ENCODE measurements at places on chromosomes 5 and 9. TPM values are rescaled to one million over a fixed set of nuclear protein-coding genes. Genes with fewer than 3 reads are reported as not detected.

The PCDHGA7 gene
- not detected for total RNA-seq

The FYB1 gene
- 171 TPM for total RNA-seq

The SLC2A6 gene
- 1.6 TPM for total RNA-seq

DNA sequence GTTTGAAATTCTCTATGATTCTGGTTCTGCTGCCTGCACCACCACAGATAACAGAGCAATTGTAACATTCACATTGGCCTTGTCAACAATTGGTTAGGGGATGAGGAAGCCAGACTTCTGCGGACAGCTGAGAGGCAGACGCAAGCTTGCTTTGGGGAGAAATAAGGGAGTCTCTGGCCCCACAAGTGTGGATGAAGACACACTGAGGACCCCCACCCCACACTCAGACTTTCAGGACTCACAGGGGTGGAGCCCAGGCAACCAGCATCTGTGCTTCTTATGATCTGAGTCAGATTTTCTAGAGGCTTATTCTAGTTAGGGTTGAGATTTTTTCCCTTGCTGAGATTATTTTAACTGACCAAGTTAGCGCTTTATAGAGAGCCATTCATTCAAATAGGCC, 140.3 kb upstream of the IRX2 start:
- no peaks in the 10 kb centered on the region for H3K27me3 ChIP-seq
- DNase-seq = no peak
- no peak overlapping the region for H3K4me3 ChIP-seq
- no peaks in the 10 kb centered on the region for H3K4me1 ChIP-seq

- no peak overlapping the region for H3K4me3 ChIP-seq
- no peak for DNase-seq
- no peaks in the 10 kb centered on the region for H3K36me3 ChIP-seq
- peaks cover 15% of the 10 kb centered on the region for H3K27me3 ChIP-seq
- no peak overlapping the region for H3K27ac ChIP-seq
Observed at GRCh38 chr5:38634568-38635369, 78.3 kb upstream of the LIFR start.

DNA sequence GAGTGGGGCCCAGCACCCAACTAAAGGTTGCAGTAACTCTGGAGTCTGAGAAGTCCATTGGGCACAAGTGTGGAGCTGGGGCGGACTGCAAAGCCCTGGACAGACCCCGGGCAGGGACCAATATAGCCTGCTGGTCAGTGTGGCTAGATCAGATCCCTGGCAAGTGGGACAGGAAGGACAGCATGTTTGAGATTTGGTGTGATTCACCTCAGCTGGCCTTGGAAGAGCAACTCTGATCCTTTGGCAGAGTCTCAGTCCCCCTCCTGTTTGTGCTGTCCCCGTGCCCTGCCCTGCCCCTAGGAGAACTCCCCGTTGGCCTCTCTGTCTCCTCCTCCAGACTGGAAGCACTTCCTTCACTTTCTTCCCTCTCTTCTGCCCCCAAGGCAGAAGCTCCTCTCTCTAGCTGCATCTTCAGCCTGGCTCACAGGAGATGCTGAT, 255.3 kb downstream of the FSTL4 start:
- no peak overlapping the region for H3K4me3 ChIP-seq
- no peak overlapping the region for H3K27ac ChIP-seq
- no peaks in the 10 kb centered on the region for H3K36me3 ChIP-seq
- no peaks in the 10 kb centered on the region for H3K4me1 ChIP-seq

GRCh38 chr5:163649514-163649913, 144.1 kb downstream of the MAT2B start:
- no peak overlapping the region for H3K27ac ChIP-seq
- H3K27me3 ChIP-seq = peaks cover 2% of the 10 kb centered on the region
- no peaks in the 10 kb centered on the region for H3K36me3 ChIP-seq
- no peak for DNase-seq
- H3K4me1 ChIP-seq = no peaks in the 10 kb centered on the region

GRCh38 chr5:81010336-81011169, 50.4 kb downstream of the RASGRF2 start:
- no peak overlapping the region for H3K4me3 ChIP-seq
- peak overlapping the region; percentile 31 for H3K27ac ChIP-seq
- H3K27me3 ChIP-seq = no peaks in the 10 kb centered on the region
- H3K4me1 ChIP-seq = peaks cover 75% of the 10 kb centered on the region
- no peak for DNase-seq

DNA sequence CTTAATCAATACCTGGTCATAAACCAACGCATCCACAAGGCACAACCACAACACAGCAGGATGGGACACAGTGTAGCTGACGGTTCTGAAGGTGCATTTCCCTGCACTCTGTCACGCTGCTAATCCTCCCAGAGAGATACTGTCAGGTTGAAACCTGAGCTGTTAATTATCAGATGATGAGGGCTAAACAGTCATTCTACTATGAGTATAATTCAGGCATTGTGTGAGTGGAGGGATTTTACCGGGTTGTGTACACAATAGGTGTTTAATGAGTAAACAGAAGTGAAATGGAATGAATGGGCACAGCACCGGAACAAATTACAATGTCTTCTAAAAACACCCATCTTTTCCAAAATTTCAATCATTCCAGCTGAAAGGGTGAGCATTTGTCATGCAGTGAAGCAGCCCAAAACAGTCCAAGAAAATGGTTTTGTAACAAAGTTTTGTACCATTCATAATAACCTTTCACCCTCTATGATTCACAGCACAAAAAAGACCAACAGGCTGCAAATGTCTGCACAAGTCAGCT, 71.5 kb downstream of the ABCA1 start:
- no peak overlapping the region for H3K27ac ChIP-seq
- no peak for DNase-seq
- peaks cover 5% of the 10 kb centered on the region for H3K36me3 ChIP-seq
- no peak overlapping the region for H3K4me3 ChIP-seq

DNA sequence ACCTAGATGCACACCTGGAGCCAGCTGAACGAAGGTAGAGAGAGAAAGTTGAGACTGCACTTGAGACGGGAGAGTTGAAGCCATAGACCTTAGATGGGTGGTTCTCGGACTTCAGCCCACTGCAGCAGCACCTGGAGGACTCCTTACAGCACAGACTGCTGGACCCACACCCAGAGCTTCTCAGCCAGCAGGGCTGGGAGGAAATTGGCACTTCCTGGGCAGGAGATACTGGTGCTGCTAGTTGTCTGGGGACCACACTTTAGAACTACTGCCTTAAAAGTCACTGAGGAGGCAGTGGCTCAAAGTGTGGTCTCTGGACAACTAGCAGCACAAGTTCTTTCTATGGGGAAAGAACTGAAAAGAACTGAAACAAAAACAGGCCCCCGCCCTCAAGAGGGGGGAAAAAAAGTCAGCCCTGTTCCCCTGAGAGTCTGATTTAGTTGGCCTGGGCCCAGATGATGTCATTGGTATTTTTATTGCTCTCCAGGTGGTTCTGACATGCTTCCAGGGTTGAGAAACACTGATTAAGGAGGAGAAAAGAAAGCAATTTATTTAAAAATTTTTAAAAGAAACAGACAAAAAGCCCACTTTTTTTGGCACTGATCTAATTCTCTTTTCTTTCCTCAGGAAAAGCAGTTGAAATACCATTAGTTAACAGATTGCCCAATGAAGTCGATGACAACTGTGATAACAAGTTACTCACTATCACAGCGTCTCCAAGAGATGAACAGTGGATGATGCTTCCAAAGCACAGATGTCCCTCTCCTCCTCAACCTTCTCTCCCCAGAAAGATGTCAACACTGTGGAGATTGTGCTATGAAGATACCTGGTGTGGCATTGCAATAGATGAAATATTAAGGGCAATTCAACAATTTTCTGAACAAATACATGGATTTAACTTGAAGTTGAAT, 73.6 kb upstream of the ADAMTS16 start:
- H3K4me3 ChIP-seq = no peak overlapping the region
- H3K36me3 ChIP-seq = no peaks in the 10 kb centered on the region
- H3K27me3 ChIP-seq = peaks cover 2% of the 10 kb centered on the region
- no peak for DNase-seq

DNA sequence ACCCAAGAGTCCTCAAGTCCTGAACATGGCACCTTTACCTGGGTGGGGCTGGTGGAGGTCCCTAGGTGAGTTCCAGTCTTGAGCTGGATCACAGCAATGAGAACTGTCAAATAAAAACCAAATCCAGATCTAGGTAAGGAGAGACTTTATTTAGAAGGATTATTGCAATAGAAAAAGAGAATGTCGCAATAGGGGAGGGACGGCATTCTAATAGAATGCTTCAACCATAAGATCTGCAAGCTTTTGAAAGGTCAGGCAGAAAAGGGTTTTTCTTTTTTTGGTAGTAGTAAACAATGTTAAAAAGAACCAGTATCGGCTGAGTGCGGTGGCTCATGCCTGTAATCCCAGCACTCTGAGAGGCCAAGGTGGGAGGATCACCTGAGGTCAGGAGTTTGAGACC, 5.2 kb upstream of the GCNT1 start:
- DNase-seq = no peak
- peaks cover 3% of the 10 kb centered on the region for H3K36me3 ChIP-seq
- H3K4me3 ChIP-seq = no peak overlapping the region
- no peaks in the 10 kb centered on the region for H3K27me3 ChIP-seq
- peaks cover 17% of the 10 kb centered on the region for H3K4me1 ChIP-seq
